Psoas muscle (tissue), 8 donors: ENCODE measurements at places on chromosomes 2 and 18. TPM values are rescaled to one million over a fixed set of nuclear protein-coding genes. Genes with fewer than 3 reads are reported as not detected.

Gene PDE1A
- polyA plus RNA-seq, result 2.1 TPM

Gene G6PC2
- not detected for polyA plus RNA-seq

Gene SMAD7
- polyA plus RNA-seq, result 5.8 TPM

Gene MROH2A
- polyA plus RNA-seq, result not detected

Gene PDCD1
- polyA plus RNA-seq, result 0.06 TPM

Gene IL1RL2
- polyA plus RNA-seq, result 0.30 TPM

Gene TRIM54
- 136 TPM for polyA plus RNA-seq

Gene SERPINB11
- polyA plus RNA-seq, result not detected

Gene DES
- 13,925 TPM for polyA plus RNA-seq

Gene CTAGE1
- polyA plus RNA-seq, result not detected

Gene GPR17
- 0.14 TPM for polyA plus RNA-seq

Gene TTN
- 137 TPM for polyA plus RNA-seq

Gene GRHL1
- polyA plus RNA-seq, result 0.63 TPM

Gene TP53I3
- polyA plus RNA-seq, result 5.6 TPM

Gene GKN1
- polyA plus RNA-seq, result not detected

Gene WDR54
- polyA plus RNA-seq, result 2.4 TPM

DNA sequence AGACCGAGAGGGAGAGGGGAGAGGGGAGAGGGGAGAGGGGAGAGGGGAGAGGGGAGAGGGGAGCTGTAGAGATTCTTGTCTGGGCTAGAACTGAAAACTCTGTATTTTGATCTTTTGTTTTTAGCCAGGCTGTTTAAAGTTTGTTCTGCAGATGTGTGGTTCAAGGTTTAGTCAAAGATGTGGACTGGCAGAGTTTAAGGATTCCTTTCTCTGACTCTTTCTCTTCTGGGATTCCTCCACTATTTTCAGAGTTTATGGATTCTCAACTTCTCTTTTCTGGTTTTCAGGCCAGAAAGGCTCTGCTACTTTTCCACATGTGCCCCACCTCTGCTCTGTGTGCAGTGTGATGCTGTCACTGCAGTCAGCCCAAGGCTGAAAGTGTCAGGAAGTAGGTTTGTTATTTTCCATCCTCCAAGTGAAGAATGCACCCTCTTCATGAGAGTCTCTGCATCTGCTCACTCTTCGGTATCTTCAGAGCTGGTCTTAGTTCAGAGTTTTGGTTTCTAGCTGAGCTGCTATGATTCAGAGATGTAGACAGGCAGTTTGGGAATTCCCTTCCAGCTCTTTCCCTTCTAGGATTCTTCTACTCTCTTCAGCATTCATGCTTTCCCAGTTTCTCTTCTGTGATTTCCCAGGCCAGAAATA lies 130.9 kb upstream of the SMAD7 start:
- no peak for DNase-seq

DNA sequence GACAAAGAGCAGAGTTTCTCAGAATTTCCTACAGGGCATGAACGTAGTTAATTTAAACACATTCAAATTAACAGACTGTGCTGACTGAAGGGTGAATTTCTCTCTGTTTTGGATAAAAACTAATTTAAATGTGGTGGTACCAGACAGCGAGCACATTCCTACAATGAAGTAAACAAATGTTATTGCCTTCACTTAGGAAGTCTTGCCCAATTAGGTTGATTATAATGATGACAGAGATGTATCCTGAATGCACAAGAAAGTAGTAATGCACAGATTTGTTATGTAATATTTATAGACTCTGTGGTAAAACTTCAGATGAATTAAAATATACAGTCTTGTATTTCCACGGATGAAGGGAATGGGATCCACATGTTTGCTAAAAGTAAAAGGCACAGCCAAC lies 507.2 kb downstream of the EPHA4 start:
- no peak for DNase-seq

GRCh38 chr2:239773228-239774141 lies 251.7 kb downstream of the NDUFA10 start:
- DNase-seq, result no peak

- no peak for DNase-seq
Observed at GRCh38 chr2:191197096-191197495, 46.3 kb upstream of the STAT4 start.

- peak; percentile 72 for DNase-seq
Observed at GRCh38 chr2:43758739-43759138, 15.1 kb upstream of the DYNC2LI1 start.

- peak; percentile 52 for DNase-seq
Observed at GRCh38 chr2:190407662-190408537, at the start of gene MFSD6. MFSD6 (plus strand) TSS chr2:190408355; CDS start chr2:190436030, 27,675 bp downstream.

- DNase-seq, result no peak
Observed at GRCh38 chr2:98634406-98635092, 26.2 kb downstream of the UNC50 start.

GRCh38 chr2:241215421-241215820 lies 26.9 kb downstream of the ANO7 start:
- DNase-seq, result no peak

DNA sequence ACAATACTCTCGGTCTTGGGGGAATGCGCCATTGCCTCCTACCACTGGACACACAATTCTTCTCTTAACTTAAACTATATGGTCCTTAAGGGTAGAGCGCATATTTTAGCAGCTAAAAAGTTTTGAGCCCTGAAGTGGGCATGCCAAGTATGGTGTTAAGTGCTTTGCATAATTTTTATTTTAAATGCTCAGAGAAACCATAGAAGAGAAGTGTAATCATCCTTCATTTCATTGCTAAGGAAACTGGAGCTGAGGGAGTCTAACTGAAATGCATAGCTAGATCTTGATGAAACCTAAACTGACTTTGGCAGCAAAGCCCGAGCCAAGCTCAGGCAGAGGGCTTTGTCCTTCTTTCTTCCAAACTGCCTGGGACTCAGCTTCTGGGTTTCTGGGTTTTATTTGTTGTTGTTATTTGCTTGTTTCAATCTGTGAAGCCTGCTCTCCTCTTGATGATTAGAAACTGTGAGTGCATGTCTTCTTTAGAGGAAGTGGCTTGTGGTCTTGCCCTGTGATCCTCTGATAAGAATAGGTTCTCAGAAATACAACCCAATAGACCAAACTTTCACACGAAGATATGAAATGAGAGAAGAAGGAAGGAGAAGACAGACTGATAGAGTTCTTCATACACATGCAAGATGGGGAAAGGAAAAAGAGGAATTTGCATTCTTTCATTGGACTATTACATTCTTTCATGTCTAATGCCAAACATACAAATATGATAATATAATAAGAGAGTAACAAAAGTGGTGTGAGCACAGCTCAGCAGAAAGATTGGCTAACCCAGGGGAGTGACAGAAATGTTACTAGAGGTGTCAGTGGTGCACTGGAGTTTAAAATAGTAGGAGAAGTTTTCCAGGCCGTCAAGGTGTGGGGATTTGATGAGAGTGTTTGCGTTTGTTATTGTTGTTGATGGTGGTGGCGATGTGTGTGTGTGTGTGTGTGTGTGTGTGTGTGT lies 7.5 kb upstream of the RNF144A start:
- no peak for DNase-seq

DNA sequence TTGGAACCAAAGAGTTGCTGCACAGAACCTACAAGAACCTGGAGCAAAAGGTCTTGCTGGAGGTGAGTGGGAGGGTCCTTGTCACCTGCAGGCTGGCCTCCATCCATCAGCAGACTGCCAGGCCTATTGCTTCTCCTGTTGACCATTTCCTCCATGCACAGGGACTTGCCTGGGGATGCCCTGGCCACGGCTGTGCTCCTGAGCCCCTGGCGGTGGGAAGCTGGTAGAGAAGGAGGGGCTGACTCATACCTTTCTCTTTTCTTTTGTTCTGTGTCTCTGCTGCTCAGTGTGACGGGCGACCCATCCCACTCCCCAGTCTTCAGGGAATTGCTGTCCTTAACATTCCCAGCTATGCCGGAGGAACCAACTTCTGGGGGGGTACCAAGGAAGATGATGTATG lies 102.6 kb downstream of the DGKD start:
- DNase-seq, result peak; percentile 23

GRCh38 chr18:44900627-44901026 lies 219.9 kb downstream of the SETBP1 start:
- no peak for DNase-seq

- DNase-seq, result no peak
Observed at GRCh38 chr2:43133708-43134570, 92.5 kb downstream of the ZFP36L2 start.

GRCh38 chr2:159209341-159210306 lies 76.9 kb downstream of the WDSUB1 start:
- no peak for DNase-seq

- no peak for DNase-seq
Observed at GRCh38 chr2:239026711-239027361, 179.0 kb downstream of the TWIST2 start.

DNA sequence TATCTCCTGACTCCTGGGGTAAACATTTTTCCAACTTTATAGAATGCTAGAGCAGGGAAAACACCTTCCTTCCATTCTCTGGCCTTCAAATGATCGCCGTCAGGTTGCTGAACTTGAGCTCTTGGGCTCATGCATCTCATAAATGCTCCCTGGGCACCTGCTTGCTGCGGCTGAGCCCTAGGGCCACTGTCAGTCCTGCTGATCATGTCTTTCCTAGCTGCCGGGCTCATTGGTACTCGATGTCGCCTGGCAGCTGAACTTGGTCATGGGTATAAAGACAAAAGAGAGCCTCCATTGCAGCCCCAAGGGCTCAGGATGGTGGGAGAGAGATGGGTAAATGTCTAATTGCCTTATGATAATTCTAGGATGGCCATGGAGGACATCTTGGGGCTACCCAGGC lies 80.6 kb downstream of the HS1BP3 start:
- no peak for DNase-seq

- DNase-seq, result no peak
Observed at GRCh38 chr18:1483385-1483784, 578.7 kb downstream of the ADCYAP1 start.

GRCh38 chr2:113962692-113963480 lies 73.0 kb downstream of the ACTR3 start:
- no peak for DNase-seq

GRCh38 chr2:6312367-6312766 lies 553.3 kb downstream of the CMPK2 start:
- no peak for DNase-seq

DNA sequence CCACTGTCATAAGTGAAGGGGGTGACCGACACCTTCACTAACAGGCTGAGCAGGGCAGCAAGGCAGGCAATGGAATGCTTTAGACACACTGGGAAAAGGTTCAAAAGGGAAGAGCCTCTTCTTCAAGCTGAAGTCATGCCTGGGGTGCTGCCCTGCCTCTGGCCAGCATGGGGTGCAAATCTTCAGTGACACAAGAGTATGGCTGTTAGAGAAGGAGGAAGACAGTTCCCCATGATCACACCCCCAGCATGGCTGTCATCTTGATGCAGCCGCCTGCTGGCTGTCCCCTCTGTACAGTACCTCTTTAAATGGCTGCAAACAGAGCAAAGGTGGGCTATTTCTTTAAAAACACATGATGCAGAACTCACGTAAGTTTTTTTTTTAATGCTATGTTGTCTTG lies 71.9 kb downstream of the INPP4A start:
- no peak for DNase-seq

GRCh38 chr2:70094978-70095719 lies 7.9 kb downstream of the PCBP1 start:
- no peak for DNase-seq

- no peak for DNase-seq
Observed at GRCh38 chr2:99190548-99190947, 9.6 kb downstream of the MRPL30 start.

- DNase-seq, result no peak
Observed at GRCh38 chr2:85933753-85934594, 45.2 kb upstream of the ST3GAL5 start.

- no peak for DNase-seq
Observed at GRCh38 chr2:188316791-188317423, 25.2 kb downstream of the GULP1 start.

- no peak for DNase-seq
Observed at GRCh38 chr2:11094021-11094810, 61.1 kb upstream of the SLC66A3 start.

DNA sequence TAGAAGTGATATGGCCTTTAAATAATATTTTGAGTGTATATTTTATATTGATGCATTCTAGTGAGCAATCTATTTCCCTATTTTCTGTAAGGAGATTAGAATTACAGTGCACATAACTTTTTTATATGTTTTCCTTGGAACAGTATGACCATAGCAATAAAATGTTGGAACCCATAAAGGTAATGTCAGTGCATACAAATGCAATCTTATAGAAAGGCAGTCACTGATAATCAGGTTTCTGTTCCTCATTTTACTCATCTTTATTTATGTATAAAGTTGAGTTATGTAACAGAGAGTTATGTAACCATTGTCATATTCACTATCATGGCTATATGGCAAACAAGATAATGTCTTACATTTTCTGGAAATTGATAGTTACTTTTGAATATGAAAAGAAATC lies 179.9 kb upstream of the NETO1 start:
- no peak for DNase-seq

GRCh38 chr2:176873403-176873802 lies 339.2 kb upstream of the HNRNPA3 start:
- no peak for DNase-seq

DNA sequence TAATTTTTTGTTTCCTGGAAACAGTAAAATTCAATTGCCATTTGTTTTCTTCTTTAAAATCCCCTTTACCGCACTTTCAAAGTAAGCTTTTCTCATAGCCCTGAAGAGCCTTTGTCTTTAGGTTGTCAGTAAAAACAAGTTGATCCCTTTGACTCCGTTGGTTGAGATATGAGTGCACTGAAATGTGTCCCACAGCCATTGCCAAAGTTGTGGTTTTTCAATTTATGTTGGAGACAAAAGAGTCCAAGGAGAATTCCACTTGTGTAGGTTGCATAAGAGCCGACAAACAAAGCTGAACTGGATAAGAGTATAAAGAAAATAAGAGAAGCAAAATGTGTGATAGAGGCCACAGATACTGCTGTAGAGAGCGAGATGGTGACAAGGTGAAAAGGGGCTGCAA lies 26.1 kb upstream of the HNMT start:
- DNase-seq, result no peak

DNA sequence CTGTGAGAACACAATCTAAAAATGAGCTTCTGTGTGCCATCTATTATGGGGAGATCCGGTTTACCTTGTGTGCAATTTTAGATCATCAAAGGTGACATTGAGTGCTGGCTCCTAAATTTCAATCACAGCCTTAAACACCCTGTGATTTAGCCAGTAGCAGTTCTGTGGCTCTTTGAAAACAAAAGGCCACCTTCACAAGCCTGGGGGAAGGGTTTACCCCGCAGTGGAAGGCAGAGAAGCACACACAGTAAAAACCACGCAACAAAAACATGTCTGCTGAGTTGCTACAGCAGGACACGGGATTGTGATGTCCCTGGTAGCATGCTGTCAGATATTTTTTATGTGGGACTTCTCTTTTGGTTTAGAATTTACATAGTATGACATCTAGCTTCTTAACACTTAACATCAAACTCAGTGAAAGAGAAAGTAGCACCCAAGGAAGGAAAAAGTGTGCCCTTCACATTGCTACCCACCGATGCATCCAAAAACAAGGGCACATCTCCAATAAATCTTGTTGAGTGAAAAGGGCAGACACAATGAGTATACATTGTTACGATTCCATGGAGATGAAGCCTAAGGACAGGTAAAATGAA lies 56.1 kb upstream of the RNF152 start:
- DNase-seq, result no peak

DNA sequence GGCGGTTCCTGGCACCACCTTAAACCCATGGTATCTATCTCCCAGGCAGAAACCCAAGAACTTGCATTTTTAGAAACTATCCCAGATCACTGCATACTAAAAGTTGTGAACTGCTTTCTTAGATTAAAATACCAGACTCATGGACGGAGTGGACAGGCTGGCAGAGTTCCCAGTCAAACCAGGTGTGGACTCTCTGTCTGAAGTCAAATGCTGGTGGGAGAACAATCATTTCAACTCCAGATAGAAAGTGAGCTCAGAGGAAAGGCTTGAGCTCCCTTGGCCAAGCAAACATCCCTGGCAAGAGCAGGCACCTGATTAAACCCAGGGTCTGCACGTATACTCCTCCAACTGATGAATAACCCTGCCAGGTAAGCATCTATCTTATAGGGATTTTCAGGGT lies 19.5 kb downstream of the NXPH2 start:
- no peak for DNase-seq
